MCF 10A (cell line): ENCODE measurements at places on chromosomes 6 and 20. TPM values are rescaled to one million over a fixed set of nuclear protein-coding genes. Genes with fewer than 3 reads are reported as not detected.

Gene CD109
- 91.0 and 94.5 TPM in 2 replicates for total RNA-seq

Gene C20orf144
- 0.12 and 0.21 TPM in 2 replicates for total RNA-seq

Gene ASIP
- total RNA-seq: not detected in 2 replicates

Gene SAMD5
- total RNA-seq: 2.3 and 2.6 TPM in 2 replicates

Gene C20orf141
- total RNA-seq: not detected in 2 replicates

Gene WFDC10B
- total RNA-seq: not detected in 2 replicates

Gene SCRT2
- not detected in 2 replicates for total RNA-seq

Gene ANKRD66
- total RNA-seq: not detected in 2 replicates

Gene NT5E
- total RNA-seq: 112 and 121 TPM in 2 replicates

Gene RHAG
- not detected in 2 replicates for total RNA-seq

Gene EGFL8
- 3.1 and 6.7 TPM in 2 replicates for total RNA-seq

Gene ZSCAN9
- 13.7 and 15.6 TPM in 2 replicates for total RNA-seq

Gene CLIC5
- not detected in 2 replicates for total RNA-seq

Gene SAMD10
- 4.4 and 4.5 TPM in 2 replicates for total RNA-seq

Gene GNRH2
- total RNA-seq: 0.88 and 1.0 TPM in 2 replicates

Gene C6orf52
- total RNA-seq: 5.0 and 6.5 TPM in 2 replicates

Gene OPRM1
- not detected in 2 replicates for total RNA-seq

Gene RXRB
- total RNA-seq: 29.6 and 35.1 TPM in 2 replicates

Gene ENPP1
- 1.4 and 2.8 TPM in 2 replicates for total RNA-seq

Gene C20orf204
- total RNA-seq: 1.1 and 2.0 TPM in 2 replicates

Gene NFYA
- 41.5 and 42.1 TPM in 2 replicates for total RNA-seq

Gene RNF5
- total RNA-seq: 28.1 and 29.6 TPM in 2 replicates

Gene C6orf141
- total RNA-seq: 29.9 and 37.0 TPM in 2 replicates

Gene ADGB
- total RNA-seq: not detected in 2 replicates

Gene AIG1
- total RNA-seq: 106 and 120 TPM in 2 replicates

Gene MYT1
- not detected in 2 replicates for total RNA-seq

Gene PBOV1
- total RNA-seq: not detected in 2 replicates

Gene LINC00237
- not detected in 2 replicates for total RNA-seq

Gene DYNLT2
- 0.79 and 1.3 TPM in 2 replicates for total RNA-seq

Gene PET117
- 11.9 and 14.8 TPM in 2 replicates for total RNA-seq

Gene VSTM2L
- total RNA-seq: 15.6 and 16.4 TPM in 2 replicates

Gene PAX1
- total RNA-seq: not detected in 2 replicates

Gene ABHD12
- 18.6 TPM in 2 replicates for total RNA-seq

Gene LGSN
- total RNA-seq: not detected in 2 replicates

Gene VWA7
- total RNA-seq: 2.0 and 3.1 TPM in 2 replicates

Gene RAET1G
- total RNA-seq: 8.3 and 9.9 TPM in 2 replicates

Gene SLC12A5
- 0.75 and 0.98 TPM in 2 replicates for total RNA-seq
